Ureter (tissue), 1 donor: ENCODE measurements at places on chromosomes 7 and 10.

- no peak for DNase-seq
These were observed 6.1 kb upstream of the SCRN1 start for GRCh38 chr7:29995652-29996051.

DNA sequence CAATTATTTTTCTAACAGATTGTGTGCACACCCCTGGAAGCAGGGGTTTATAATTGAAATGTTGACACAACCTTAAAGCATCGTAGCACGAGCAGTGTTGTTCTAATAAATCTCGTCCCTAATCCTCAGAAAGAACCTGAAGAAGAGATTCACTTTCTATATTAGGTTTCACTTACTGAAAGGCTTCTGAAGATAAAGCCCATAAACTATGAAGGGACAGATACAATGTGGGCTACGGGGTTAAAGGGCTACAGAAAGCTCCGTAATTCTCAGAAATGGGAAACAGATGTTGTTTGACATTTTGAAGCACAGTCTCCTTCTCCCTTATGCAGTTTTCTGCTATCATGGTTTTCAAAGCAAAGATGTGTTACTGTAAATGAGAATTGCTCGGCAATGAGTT is 479.6 kb downstream of the GATA3 start:
- no peak for DNase-seq

DNA sequence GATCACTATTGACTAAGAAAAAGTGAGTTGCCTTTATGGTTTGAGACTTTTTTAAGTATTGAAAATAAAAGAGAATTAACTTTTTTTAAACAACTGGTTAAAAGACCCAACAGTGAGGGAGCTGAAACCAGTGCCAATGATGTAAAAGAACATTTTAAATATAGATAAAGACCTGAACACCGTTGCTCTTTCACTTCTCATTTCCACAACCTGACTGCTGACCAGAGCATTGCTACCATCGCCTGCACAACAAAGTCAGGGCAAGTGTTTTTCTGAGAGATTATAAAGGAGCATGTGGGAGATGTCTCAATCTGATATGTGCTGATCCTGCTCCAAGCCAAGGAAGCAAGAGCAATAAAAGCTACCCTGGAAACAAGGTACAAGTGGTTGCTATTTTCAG is 34.7 kb downstream of the IMMP2L start:
- DNase-seq: no peak

- no peak for DNase-seq
These were observed 149.3 kb downstream of the FGFR2 start for GRCh38 chr10:121448766-121449421.

DNA sequence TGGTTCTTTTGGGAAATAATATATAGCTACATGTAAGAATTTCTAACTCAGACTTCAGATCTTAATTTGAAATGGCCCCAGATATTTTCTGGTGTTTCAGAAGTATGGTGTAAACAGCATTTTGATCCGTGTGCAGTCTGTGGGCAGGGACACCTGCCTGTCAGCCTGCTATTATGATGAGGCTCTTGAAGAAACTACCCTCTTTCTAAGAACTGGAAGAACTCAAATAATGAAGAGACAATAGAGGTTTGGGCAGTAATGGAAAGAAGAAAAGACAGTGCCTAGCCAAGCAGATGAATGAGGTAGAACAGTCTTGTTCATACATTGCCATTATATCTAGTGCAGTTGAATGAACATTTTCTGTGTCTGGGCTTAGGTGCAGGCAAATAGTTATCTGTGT is 256.6 kb downstream of the ARHGAP21 start:
- no peak for DNase-seq
